ENCODE measurements at places on chromosomes 2 and 18.
A peak's percentile ranks its signal among the peaks of the same experiment; 100 is the strongest.

DNA sequence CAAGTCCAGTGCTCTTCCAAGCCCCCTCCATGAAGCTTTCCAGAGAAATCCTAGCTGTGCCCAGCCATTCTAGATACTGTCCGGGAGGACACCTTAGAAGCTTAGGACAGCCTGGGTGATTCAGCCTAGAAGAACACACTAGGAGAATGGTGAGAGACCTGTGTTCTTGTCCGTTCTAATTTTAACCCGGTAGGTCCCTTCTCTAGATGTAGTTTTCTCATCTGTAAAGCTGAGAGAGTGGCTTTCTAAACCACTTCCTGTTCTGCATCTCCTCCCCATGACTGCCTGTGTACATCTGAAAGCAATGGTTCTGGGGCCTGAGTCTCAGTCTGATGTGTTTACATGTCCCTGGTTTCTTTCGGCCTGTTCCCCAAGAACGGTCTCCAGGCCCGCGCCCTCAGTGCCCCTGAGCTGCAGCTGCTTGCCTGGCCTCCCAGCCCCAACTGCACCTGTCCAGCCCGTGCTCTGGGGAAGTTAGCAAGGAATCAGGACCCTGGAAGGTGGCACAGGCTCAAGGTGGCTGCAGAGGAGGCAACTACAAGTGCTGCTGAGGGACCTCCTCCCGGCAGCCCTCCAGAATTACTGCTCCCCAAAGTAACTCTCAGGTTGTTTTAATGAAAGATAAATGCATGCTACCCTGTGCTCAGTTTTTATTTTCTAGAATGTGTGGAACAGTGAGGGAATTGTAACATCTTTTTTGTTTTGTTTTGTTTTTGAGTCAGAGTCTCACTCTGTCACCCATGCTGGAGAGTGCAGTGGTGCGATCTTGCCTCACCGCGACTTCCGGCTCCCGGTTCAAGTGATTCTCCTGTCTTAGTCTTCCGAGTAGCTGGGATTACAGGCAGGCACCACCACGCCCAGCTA lies 105.9 kb downstream of the LBH start:
- peak; percentile 97 for ATAC-seq

DNA sequence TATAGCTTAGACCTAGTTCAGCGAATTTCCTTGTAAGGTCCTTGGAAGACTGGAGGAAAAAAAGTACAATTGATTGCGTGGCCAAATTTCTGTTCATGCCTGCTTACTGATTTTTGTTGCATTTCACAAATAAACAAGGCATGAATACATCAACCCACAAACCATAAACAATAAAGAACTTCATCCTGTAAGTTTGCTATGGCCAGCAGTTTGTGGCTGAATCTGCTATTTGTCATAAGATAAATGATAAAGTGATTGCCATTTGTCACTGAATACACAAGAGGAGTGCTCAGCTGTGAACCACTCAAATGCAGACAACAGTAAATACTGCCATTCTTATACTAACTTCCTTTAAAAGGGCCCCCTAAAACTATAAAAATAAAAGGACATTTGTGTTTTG lies 259.5 kb downstream of the CCDC178 start:
- no peak for ATAC-seq

- no peak for ATAC-seq
These were observed 45.5 kb upstream of the CAVIN2 start for GRCh38 chr2:191892391-191892790.

- no peak for ATAC-seq
These were observed 2.3 kb upstream of the EPC2 start for GRCh38 chr2:148642112-148642744.

GRCh38 chr2:6644261-6644660 lies 221.4 kb downstream of the CMPK2 start:
- ATAC-seq = no peak

- peak; percentile 60 for ATAC-seq
These were observed 90.2 kb downstream of the EHD3 start for GRCh38 chr2:31324016-31324633.

GRCh38 chr2:190551928-190552327 lies 17.4 kb upstream of the NEMP2 start:
- ATAC-seq = peak; percentile 27

- no peak for ATAC-seq
These were observed 37.1 kb downstream of the ANKRD44 start for GRCh38 chr2:197273485-197273884.

- no peak for ATAC-seq
These were observed 42.1 kb downstream of the MYCN start for GRCh38 chr2:15982285-15983044.

DNA sequence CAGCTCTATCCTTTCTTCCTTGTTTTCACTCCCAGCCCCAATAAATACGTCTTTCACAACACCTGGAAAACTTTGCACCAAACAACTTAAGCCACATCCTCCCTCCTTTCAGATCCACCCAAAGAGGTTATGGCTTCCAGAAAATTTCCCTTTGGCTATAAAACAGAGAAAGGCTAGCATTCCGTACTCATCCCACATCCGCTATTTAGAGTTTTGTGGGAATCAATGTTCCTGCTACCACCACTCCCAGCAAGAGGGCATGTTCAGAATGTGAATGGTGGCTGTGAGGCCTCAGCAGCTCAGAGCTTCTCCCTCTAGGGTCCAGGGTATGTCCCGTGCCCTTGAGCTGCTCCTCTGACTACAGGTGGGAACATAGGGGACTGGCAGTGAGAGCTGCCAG lies 214.6 kb downstream of the NCK2 start:
- no peak for ATAC-seq

GRCh38 chr2:62313449-62314227 lies 117.7 kb downstream of the B3GNT2 start:
- peak; percentile 99 for ATAC-seq

GRCh38 chr18:56257205-56257604 lies 381.2 kb downstream of the TXNL1 start:
- ATAC-seq = peak; percentile 88

- no peak for ATAC-seq
These were observed 38.0 kb upstream of the YWHAQ start for GRCh38 chr2:9668687-9669345.

DNA sequence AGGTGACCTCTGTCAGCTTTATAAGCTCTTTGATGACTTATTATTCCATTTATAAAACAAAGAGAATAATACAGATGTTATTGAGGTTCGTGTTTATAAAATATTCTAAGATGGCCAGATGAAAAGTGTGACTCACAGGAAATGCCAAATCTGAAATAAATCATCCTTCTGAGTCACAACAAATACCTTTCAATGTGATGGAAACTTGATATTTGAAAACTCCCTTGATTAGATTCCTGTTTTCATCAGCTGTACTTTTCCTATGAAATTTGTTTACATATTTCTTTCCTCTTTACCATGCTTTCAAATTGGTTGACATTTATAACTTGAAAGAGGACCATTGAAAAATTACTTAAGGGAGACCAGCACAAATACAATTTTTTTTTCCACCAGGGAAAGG lies 30.6 kb upstream of the PPP1R1C start:
- ATAC-seq = no peak

- ATAC-seq = no peak
These were observed 19.2 kb downstream of the ITGA6 start for GRCh38 chr2:172446474-172447063.

DNA sequence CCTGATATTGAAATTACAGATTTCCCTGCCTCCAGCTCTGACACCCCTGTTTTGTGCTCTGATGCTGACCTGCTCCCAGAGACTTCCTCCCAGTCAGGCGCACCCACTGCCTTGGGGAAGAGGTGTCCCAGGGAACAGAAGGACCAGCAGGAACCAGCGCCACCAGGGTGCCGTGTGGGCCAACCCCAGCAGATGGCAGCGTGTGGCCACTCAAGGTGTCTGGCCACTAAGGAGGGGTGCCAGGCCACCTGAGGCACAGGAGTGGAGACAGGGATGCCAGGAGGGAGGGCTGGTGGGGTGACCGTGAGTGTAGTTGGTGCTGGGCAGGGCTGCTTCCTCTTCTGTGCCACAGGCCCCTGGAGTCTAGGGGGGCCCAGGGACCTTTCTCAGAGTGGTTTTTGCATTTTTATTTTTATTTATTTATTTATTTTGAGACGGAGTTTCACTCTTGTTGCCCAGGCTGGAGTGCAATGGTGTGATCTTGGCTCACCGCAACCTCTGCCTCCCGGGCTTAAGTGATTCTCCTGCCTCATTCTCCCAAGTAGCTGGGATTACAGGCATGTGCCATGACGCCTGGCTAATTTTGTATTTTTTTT lies 56.0 kb downstream of the TEX44 start:
- peak; percentile 87 for ATAC-seq

DNA sequence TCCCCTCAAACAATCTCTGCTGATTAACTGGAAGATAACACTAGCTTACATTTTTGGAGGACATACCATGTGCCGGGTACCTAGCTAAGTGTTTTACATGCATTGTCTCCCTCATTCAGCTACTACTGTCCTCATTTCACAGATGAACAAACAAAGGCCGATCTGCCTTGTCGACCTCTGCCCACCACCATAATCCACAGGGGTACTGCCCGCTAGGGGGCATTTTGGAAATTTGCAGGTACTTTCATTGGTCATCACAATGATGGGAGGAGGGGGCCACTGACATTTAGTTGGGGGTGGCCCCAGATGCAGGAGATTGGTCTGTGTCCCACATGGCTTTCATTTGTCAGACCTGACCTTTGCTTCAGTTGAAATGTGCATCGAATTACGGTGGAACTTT lies 3.9 kb upstream of the TMEM163 start:
- no peak for ATAC-seq

- ATAC-seq = peak; percentile 75
These were observed 13.9 kb upstream of the SMCHD1 start for GRCh38 chr18:2641638-2642037.

GRCh38 chr18:48799724-48800315 lies 150.9 kb downstream of the SMAD7 start:
- peak; percentile 13 for ATAC-seq

- no peak for ATAC-seq
These were observed 15.1 kb upstream of the SUCLG1 start for GRCh38 chr2:84474176-84474575.

GRCh38 chr18:24270937-24271380 lies 126.7 kb downstream of the OSBPL1A start:
- no peak for ATAC-seq

- ATAC-seq = no peak
These were observed 188.8 kb downstream of the ACKR3 start for GRCh38 chr2:236758406-236758805.
